ENCODE measurements at places on chromosomes 2 and 18.

DNA sequence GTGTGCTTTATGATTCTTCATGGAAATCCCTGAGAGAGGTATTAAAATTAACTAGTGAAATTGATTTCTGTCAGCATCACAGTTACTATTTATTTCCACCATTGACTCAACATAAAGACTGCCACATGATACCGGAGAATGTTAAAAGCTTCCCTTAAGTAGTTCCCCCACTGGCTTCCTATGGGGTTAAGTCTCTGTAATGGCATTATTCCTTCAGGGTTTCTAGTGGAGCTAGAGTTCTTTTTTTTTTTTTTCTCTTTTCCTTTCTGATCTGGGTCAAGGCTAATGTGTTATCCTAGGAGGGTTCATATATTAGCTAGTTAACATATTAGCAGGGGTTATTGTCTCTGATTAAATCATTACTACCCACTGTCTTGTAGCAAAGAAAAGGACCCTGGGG, 1919.1 kb upstream of the PIK3C3 start:
- no peak for DNase-seq

DNA sequence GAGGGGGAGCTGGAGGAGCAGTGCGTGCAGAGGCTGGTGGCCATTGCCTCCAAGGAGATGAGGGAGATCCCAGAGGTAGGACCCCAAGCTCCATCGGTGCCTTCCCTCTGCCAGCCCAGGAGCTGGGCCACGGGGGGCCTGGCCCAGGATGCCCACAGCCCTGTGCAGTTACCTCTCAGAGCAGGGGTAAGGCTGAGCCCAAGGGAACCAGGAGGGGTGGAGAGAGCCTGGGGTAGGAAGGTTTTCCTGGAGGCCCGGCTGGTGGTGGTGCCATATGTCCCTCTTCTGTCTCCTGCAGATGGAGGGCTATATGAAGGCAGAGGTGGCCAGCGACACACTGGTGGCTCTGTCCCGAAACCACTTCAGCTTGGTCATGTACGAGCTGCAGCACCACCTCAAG, 11.4 kb downstream of the MROH2A start:
- no peak for DNase-seq

DNA sequence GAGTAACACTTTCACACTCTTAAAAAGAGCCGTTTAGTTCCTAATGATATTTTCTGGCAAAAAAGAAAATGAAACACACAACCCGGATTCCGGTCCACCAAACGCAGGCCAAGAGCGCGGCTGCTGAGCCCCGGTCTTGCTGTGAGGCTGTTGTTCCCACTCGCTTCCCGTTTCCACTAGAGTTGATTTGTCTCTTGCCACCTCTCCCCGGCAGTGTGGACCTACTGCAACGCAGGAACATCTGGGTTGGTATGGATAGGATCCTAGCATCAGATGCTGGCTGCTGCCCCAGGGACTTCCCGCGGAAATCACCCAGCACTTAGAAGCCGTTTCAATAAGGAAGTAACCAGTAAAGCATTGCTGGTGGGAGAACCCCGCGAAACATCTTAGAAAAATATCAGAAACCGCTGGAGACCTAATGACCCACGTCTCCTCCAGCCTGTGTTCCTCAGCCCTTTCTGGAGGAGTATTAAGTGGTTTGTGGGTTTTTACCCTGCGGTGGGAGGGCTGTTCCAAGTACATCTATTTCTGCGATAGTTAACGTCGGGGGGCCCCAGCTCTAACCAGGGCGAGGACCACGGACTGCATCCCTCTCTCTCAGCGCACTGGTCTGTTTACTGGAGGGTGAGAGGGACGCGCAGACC, 939 bp downstream of the DOCK10 start:
- DNase-seq, result peak; percentile 58

DNA sequence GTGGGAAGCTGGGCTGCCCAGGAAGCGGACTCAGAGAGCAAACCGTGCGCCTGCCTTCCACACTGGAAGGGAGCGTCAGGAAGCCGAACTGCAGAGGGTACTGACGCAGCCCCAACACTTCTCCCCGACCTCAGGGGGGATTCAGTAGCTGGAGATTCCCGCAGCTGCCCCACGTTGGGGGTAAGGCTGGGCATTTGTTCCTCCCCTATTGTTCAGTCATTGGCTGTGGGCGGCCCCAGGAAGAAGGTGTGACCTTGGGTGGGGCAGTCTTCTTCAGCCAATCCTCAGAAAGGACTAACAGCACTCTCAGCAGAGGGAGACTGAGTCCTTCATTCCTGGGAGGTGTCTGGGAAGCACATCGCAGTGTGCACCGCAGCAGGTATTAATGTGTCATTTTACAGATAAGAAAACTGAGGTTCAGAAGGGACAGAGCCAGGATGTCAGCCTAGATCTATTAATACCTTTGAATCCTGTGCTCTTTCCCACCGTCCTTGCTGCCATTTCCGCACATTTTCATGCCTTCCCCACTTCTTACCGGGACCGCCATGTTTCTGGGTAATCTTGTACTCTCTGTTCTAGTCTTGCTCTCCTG, 12.1 kb upstream of the C18orf32 start:
- DNase-seq, result no peak

DNA sequence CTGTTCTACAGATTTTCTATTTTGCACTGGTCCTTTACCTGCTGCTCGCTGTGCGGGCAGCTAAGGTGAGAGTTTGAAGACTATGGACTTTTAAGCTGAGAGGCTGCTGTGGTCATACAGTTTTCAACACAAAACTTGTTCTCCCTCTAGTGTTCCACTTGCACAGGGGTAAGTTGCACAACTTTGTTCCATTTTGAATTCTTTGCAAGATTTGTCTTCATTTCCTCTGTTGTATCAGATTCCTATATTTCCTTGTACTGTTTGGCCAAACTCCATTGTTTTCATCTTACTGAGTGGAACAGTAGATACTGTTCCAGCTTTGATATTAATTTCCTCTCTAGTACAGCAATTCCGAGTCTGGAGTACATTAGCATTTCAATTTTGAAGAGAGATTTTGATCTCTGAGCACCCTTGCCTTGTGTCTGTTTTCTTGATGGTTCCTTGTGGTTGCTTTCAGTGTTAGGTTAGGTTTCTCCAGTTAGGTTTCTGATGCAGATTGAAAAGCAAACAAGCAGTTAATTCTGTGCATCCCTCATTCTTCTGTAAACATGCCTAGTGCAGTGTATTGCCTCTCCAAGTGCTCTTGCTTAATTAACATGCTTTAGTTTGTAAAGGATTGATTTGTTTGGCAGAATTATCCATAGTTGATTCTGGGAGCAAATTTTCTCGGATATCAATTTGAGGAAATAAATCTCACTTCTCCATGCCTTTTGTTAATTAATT, 188.8 kb downstream of the PTPRM start:
- no peak for DNase-seq

GRCh38 chr18:76957384-76958355, 135.3 kb downstream of the ZNF236 start:
- DNase-seq, result no peak

DNA sequence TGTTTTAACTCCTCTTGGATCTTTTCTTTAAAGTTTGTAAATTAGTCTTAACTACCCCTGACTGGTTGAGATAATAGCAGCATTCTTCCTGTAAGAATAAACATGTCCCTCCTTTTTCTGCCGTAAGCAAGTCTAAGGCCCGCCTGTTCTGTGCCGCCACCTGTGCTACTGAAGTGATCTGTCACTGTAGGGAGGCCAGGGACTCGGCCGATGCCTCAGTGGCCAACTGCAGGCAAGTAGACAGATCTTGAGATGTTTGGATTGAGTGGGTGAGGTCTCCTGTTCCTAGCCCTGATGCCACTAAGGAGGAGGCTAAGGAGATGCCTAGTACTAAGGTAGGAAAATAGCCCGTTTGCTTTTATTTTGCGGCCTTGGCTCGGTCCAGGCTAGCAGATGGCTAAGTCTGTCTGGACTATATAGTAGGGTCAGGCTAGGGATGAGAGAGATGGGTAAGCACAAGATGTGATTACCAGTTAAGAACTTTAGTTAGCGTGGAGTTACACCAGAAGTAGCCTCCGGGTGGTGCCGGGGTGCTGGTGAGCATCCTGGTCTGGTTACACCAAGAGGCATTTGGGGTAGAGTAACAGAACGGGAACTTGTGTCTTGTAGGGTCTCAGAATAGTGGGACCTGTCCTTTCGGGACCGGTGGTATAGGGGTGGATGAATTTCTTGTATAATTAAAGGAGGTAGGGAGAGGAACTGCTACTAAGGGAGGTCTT, 584.2 kb downstream of the SUCLG1 start:
- no peak for DNase-seq

- DNase-seq, result no peak
Observed at GRCh38 chr2:82257796-82258555, 1953.4 kb upstream of the LRRTM1 start.

- no peak for DNase-seq
Observed at GRCh38 chr2:234203135-234203984, 152.9 kb downstream of the SPP2 start.

DNA sequence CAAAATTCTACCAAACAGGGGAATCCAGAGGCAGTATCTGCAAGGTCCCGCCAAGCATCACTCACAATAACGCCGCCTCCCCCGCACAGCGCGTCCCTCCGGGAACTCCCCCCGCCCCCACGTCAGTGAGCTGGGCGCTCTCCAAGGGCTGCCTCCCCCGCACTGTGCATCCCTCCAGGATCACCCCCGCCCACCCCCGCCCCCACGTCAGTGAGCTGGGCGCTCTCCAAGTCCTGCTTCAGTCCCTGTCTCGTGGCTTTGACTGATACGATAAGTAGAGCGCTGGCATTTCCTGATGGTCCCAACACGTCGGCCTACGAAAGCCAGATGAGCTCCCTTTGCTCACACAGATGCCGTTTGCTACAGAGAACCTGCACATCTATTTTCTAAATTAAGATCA, 130.7 kb upstream of the TPO start:
- DNase-seq, result peak; percentile 18

DNA sequence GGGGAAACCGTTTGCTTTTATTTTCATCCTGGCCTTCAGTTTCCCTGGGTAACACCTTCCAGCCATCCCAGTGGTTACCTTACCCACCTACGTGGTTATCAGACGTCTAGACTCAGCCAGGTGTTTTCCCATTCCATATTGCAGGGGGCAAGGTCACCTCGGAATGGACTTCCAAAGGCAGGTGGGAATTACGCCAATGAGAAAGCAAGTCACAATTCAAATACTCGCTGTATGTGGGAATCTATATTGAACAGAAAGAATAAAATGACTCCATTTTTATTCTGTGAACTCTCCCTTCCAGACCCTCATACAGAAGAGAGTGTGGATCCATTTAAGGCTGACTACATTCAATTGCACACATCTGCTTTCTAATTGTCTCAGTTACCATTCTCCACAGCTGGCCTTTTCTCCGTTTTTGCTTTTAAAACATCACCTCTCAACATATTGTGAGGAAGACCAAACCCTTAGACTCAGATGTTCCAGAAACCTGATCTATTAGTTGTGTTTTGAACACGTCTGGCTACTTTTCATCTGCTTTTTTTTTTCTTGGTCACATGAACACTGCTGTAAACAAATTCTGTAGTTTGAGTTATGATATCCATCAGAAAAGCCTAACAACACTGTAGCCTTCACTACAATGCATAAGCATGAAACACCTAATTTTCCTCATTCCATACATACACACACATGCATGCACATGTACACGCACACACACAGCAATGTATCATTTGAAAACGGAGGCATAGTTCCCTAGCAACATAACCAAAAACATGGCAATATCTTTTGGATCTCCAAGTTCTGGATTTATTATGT, 59.8 kb downstream of the BCL2 start:
- DNase-seq, result no peak

DNA sequence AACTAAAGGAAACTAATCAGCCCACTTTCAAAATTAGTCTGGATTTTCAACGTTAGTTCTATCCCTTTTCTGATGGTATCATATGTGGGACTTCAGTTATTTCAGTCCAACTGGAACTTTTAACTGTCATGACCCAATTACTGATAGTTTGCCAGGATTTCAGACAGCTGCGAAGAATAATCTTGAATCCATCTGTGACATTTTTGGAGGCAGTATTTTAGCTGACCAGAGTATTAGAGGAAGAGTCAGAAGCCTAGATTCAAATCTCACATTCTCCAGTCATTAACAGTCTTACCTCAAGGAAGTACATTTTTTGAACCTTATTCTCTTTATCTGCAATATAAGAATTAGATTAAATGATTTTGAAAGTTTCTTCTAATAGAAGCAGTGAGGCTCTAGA, 81.3 kb downstream of the PTRHD1 start:
- DNase-seq, result no peak

DNA sequence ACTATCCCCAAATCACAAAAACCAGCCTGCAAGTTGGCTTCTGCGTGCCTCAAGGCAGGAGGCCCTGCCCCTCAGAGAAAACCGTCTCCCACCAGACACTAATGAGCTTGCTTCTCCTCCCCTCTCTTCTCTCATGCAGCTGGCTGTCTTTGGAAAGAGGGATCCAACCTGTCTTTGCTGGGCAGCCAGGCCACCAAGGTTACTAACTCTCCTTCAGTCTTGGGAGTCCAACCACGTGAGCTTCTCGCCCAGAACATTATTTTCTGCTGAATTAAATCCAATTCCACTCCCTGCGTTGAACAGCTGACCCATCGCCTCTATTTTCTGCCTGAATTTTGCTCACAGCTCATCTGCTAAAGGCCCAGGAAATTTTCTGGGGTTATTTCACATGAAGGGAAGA, 291.3 kb upstream of the NCKAP5 start:
- no peak for DNase-seq

GRCh38 chr2:99910902-99911301, 231.5 kb downstream of the AFF3 start:
- no peak for DNase-seq

- DNase-seq, result peak; percentile 27
Observed at GRCh38 chr2:75287624-75288316, 88.5 kb upstream of the TACR1 start.

DNA sequence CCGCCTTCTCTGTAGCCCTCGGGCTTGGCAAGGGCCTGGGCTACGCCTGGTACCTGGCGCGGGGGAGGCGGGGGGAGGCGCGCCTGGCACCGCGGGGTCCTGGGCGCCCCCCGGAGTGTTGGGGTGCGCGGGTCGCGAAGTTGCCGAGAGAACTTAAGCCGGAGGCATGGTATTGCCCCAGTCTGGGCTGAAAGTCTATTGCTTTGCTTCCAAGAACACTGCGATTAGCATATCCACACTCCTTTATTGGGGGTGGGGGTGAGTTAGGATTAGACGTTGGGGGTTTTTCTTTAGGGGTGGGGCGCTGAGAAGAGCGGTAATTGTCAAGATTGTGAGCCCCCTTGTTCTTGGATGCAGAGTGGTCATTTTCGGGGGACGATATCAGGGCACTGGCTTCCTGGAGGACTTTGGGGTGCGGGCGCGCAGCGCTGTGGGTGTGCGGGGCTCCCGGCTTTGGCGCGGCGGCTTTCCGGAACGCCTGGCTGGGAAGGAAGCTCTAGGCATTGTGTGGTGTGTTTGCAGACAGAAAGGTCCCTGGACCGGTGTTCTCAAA, 798 bp downstream of the TANC1 start:
- DNase-seq, result no peak

DNA sequence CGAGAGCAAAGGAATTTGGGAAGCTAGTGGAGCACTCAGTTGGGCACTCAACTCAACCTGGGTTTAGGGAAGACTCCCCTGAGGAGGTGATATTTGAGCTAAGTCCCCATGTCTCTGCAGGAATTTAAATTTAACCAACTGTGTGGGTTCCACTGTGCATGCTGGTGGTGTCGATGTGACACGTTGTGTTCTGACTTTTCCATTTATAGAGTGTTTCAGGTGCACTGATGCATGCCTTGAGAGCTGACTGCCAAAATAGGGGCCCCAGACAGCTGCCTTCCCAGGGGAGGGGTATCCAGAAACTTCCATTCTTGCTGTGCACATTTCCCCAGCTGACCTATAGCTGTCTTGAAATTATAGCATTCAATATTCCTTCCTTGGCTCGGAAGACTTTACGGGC, 63.7 kb upstream of the BCL2L11 start:
- no peak for DNase-seq

GRCh38 chr2:237664151-237664550, 36.8 kb downstream of the LRRFIP1 start:
- no peak for DNase-seq

- no peak for DNase-seq
Observed at GRCh38 chr2:20421988-20422370, 24.9 kb upstream of the RHOB start.
